Kidney tubule cell (primary cell): ENCODE measurements at places on chromosomes 6 and 20.

- no peak for DNase-seq
These were observed 15.7 kb downstream of the CASS4 start for GRCh38 chr20:56427797-56428196.

DNA sequence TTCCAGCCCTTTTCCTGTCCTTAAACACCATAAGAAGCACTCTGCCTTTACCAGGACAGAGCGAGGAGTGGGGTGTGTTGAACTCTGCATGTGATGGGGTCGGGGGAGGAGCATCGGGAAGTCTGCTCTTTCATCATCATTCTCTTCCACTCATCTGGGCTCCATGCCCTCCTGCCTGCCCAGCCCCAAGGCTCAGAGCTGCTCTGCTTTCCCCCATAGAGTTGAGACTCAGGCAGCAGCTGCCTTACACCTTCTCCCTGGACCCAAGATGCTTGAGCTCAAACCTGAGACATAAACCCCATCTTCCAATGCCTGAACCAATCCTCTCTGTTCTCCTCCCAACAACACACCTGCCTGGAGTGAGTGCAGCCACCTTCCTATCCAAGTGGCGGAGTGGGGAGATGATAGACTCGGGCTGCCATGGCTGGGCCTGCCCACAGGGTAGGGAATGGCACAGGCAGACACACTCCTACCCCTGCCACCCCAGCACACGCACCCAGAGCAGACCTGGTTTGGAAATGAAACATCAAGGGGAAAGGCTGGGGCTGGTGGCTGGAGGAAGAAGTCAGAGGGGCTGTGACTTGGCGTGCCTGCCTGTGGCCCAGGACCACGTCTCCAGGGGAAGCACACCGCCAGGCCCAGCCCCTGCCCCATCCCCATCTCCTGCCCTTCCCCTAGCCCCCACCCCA lies 28.4 kb downstream of the TFEB start:
- DNase-seq: peak; percentile 35

GRCh38 chr6:33990061-33990541 lies 155.8 kb downstream of the GRM4 start:
- no peak for DNase-seq

DNA sequence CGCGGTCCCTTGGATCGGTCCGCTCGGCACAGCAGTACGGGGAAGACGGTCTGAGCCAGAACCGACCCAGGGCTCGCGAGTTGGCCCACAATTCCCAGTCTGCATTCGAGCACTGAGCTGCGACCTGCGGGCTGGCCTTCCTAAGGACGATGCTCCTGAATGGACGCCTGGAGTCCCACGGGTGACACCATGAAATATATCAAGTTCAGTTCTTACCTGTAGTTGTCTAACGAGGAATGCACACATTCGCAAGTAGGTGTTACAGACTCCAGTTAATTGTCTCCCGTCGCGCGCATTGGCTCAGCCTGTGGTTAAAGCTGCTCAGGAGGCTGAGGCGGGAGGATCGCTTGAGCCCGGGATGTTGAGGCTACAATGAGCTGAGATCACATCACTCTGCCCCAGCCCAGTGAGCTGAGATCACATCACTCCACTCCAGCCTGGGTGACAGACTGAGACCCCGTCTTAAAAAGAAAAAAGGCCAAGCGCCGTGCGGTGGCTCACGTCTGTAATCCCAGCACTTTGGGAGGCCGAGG lies 802 bp downstream of the PEX7 start:
- no peak for DNase-seq

DNA sequence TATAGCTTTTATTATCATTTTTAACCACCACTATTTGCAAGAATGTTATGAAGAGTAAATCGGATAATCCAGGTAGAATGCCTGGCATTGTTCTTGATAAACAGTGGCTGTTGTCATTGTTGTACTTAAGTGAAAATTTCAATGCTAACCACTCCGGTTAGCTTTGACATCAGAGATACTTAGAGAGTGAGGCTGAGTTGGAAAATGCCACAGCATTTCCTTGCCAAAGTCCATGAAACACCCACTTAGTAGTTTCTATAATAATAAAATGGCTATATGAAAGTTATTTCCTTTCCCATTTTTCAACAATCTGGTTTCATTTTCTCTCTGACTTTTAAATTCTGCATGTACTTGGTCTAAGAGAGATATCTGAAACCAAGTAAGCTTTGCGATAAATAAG lies 132.0 kb downstream of the CDK19 start:
- no peak for DNase-seq

DNA sequence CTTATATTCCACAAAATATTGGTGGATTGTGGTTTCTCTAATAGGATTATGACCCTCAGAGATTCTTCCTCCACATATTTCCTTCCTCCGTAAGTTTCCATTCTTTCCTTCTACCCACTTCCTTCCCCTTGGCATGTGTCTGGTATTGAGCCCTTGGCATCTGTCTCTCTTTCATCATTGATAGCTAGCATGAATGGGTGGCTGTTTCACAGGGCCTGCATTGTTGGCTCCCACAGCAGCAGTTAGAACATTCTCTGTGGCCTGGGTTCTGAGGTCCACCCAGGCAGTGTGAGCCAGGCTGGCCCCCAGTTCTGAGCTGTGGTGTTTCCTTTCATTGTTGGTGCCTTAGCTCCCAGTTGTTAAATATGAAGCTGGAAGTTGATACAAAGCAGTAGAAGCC lies 125.3 kb downstream of the ANKS1A start:
- no peak for DNase-seq

GRCh38 chr20:3238616-3239025 lies 369 bp downstream of the SLC4A11 start:
- DNase-seq: no peak

- no peak for DNase-seq
These were observed 9.2 kb upstream of the MBOAT1 start for GRCh38 chr6:20221421-20221820.

DNA sequence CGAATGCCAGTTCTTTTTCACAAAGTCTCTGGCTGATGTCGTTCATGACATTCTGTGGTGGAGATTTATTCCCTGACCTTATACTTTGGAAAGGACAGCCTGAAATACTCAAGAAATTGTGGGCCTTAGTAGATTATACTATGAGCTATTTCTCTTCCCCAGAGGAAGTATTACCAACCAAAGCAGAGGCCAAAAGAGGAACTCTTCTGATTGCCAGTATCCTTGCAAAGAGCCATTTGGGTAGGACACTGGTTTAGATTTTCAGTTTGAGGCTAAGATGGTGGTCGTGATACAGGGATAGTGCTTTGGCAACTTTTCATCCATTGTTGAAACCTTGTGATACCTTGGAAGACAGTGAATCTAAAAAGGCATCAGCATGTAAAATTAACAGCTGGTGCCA lies 327.3 kb downstream of the HACE1 start:
- no peak for DNase-seq

- no peak for DNase-seq
These were observed 48.7 kb upstream of the ARMH2 start for GRCh38 chr6:24847402-24847801.

DNA sequence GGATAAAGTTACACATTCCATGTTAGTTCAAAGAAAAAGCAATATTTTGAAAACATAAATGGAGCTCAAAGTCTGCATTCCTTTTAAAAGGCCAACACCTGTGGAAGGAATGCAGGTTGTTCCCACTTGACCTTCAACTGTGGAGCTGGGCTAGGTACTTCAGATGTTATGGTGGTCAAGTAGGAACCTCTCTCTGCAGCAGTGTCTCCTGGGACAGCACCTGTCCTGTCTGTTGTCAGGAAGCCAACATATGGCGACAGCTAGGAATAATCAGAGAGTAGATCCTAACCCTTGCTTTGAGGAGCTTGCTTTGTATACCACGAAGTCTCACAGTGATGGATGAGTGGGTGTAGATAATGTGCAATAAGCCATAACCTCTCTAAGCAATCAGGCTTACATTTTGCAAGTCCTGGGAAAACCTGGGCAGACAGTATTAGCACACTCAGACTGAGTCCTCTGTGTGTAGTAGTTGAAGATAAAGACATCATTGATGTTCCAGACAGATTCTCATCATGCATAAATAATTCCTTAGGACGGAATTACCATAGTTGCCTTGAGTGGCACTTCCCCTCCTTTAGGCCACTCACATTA lies 347.5 kb downstream of the PRL start:
- peak; percentile 64 for DNase-seq

GRCh38 chr6:53527249-53527765 lies 17.6 kb downstream of the GCLC start:
- DNase-seq: no peak

GRCh38 chr6:46010771-46011170 lies 4.9 kb downstream of the CLIC5 start:
- peak; percentile 69 for DNase-seq

GRCh38 chr6:56677559-56677958 lies 34.9 kb upstream of the DST start:
- peak; percentile 44 for DNase-seq

GRCh38 chr6:88492824-88493223 lies 326.7 kb upstream of the CNR1 start:
- DNase-seq: peak; percentile 27

DNA sequence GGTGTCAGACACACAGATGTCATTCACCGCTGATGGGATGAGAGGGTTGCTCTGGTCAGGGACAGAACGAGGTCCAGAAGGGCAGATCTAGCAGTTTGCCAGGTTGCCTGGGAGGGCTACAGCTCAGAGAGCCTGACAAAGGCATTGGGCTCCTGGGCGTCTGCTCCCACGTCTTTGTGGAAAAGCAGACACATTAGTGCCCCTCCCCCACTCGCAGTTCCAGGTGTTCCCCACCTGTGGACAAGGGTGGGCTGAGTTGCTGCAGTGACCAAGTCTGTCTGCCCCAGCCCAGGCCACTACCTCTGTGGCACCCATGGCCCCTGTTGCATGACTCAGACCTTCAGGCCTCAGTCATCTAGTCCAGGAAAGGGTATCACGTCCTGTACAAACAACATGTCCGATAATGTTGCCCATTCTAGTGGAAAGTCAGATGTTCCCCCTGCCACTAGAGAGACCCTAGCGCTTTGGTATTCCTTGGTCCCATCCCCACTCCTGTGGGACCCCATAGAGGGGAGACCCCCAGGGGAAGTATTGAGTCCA lies 37.4 kb downstream of the WRNIP1 start:
- no peak for DNase-seq

- no peak for DNase-seq
These were observed 146.9 kb upstream of the VGLL2 start for GRCh38 chr6:117118490-117118889.

- DNase-seq: no peak
These were observed 19.6 kb upstream of the FAM83B start for GRCh38 chr6:54827010-54827409.

- DNase-seq: no peak
These were observed 9.8 kb downstream of the REPS1 start for GRCh38 chr6:138978229-138978628.

DNA sequence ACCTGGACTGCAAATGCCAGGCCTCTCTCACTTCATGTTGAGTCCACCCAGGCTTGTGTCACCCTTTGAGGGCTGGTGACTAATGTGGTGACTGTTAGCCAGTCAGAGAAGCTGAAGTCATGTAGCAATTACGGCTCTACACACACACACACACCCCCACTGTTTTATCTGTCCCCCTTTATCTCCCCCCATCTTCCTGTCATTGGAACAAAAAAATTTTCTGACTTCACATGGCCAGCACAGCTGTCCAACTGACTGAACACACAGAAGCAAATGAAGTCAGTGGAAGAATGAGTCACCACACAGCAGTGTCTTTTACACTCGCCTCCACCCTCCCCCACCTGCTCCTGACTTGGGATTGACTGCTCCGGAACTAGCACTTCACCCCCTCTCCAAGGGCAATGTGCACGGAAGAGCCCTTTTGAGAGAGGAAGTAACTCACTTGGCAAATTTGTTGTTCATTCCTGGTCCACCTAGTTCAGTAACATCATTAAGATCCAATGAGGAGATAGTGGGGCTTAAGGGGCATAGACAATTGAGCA lies 198.0 kb downstream of the RNF144B start:
- DNase-seq: peak; percentile 94

GRCh38 chr6:9554806-9555205 lies 860.1 kb downstream of the TFAP2A start:
- no peak for DNase-seq

DNA sequence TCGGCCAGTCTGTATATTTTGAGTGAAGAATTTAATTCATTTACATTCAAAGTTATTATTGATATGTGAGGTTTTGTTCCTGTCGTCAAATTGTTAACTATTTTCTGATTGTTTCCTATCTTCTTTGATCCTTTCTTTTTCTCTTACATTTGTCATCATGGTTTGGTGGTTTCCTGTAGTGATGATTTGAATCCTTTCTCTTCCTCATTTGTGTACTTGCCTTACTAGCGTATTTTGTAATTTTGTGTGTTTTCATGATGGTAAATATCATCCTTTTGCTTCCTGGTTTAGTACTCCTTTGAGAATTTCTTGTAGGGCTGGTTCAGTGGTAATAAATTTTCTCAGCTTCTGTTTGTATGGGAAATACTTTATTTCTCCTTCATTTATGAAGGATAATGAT lies 151.7 kb upstream of the CEP162 start:
- DNase-seq: no peak

DNA sequence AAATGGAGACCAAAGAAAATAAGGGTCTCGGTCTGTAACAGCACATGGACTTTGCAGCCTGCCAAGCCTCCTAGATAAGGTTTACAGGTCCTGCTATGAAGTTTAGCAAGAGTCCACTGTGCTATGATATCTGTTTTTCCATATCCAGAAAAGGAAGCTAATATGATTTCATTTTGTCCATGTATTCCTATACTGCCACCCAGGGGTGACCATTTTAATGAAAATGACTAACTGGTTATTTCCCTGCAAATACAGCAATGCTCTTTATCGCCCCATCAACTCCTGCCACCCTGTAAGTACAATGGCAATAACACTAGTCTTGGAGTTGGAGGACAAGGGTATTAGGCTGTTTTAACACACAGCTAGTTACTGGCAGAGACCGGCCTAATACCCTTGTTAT lies 115.2 kb upstream of the GLP1R start:
- DNase-seq: peak; percentile 15

DNA sequence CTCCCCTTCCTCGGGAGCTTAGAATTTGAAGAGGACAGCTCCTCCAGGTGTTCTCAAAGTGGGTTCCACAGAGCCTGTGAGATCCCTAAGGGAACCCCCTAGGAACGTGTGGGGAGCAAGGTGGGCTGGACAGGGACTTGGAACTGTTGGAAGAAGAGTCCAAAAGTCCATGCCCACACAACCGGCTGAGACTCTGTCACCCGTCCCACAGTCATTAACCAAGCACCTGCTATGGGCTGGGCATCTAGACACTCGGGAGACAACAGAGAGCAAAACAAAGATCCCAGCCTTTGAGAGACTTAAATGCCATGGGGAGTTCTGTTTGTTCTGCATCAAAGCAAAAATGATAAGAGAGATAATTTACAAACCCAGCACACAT lies 51.9 kb upstream of the SAYSD1 start:
- DNase-seq: no peak
